Activated CD4-positive, alpha-beta T cell treated with anti-CD3 and anti-CD28 coated beads for 24 hours (primary cell): ENCODE measurements at places on chromosomes 13 and 19.
A peak's percentile ranks its signal among the peaks of the same experiment; 100 is the strongest.

DNA sequence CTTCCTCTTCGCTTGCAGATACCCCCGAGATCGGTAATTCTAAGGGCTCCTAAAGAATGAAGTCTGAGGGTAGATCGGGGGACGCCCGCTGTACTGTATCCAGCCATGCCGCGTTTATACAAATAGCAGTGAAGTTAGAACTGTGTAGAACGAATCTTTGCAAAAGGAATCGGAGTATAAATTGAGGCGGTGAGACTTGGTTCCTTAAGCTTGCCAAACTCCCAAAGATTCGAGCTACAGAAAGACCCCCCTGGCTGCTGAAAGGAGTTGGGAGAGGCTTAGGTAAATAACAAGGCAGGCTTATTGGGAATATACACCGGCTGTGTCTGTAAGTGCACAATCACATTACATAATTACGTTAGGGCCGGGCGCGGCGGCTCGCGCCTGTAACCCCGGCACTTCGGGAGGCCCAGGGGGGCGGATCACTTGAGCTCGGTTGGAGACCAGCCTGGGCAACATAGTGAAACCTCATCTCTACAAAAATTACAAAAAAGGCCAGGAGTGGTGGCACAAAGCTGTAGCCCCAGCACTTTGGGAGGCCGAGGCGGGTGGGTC is 12.2 kb downstream of the TMEM160 start:
- no peak for DNase-seq

- peak; percentile 62 for DNase-seq
These were observed 11.5 kb downstream of the APLP1 start for GRCh38 chr19:35879770-35880317.

GRCh38 chr13:59424661-59425060 is 739.1 kb downstream of the DIAPH3 start:
- no peak for DNase-seq

GRCh38 chr13:37995092-37995491 is 125.5 kb upstream of the TRPC4 start:
- DNase-seq: no peak

GRCh38 chr13:40231751-40232150 is 434.7 kb downstream of the FOXO1 start:
- DNase-seq: no peak

DNA sequence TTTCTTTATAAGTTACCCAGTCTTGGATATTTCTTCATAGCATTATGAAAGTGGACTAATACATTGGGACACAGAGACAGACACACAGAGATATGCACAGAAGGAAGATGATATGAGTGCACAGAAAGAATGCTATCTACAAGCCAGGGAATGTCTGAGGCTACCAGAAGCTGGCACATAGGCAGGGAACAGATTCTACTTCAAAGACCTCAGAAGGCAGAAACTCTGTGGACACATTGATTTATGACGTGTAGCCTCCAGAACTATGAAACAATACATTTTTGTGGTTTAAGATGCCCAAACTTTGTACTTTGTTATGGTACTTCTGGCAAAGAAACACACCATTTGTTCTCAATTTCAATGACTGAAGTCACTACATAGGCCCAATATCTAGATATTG is 556.7 kb downstream of the PCDH9 start:
- no peak for DNase-seq

DNA sequence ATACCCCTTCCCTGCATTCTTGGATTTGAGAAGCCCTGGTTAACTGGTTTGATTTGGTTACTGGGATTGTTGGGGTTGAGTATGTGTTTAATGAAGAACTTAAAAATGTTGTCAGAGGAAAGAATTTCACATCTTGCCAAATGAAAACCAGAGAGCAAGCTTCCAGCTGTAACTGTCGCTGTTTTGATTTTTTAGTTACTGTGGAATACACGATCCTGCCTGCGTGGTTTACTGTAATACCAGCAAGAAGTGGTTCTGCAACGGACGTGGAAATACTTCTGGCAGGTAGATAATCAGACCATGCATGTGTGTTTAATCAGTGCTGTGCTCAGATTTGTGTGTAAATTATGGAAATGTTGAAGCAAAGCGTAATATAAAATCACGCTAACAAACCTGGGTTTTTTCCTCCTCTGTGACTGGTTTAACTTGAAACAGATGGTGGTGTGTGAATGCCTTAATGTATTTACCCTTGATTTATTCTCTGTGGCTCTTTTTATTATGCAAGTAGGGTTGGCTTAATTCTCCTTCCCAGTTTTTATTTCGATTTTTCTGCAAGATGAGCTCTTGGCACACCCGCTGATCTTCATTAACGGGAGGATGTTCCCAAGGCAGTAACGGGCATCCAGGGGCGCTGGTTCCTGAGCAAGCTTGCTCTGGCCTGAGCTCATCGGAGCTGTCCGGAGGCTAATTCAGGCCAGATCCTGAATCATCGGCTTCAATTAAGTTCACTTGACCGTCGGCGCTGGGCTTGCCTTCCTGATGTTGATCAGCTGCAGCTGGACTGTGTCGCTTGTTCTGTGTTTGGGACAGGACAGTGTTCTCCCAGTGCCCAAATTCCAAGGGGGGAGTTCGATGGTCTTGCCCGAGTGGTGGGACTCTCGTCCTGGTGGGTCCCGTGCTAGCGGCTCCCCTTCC is 16.0 kb downstream of the UPF1 start:
- no peak for DNase-seq

DNA sequence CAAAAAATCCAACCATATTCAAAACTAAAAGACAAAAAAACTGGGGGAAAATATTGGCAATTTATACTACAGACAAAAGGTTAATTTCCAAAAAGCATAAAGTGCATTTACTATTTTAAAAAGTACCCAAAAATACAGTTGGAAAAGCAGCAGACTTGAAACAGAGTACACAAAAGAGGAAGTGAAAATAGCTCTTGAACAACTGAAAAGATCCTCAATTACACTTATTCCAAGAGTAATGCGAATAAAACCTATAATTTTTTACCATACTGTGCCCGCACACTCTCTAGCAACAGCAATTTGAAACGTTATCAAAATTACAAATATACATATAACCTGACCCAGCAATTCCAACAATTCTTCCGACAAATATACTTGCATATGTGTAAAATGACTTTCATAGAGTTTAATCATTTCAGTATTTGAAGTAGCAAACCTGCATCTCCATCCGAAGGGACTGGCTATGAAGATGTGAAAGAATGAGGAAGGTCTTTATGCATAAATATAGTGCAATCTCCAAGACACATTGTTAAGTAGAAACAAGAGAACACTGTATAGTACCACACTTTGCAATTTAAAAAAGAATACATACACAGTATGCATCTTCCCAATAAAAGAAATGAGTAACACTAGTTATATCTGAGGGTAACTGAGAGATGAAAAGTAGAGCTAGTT is 25.4 kb downstream of the ALG5 start:
- DNase-seq: no peak

- no peak for DNase-seq
These were observed 270.7 kb upstream of the MIR17HG start for GRCh38 chr13:91076830-91077229.

DNA sequence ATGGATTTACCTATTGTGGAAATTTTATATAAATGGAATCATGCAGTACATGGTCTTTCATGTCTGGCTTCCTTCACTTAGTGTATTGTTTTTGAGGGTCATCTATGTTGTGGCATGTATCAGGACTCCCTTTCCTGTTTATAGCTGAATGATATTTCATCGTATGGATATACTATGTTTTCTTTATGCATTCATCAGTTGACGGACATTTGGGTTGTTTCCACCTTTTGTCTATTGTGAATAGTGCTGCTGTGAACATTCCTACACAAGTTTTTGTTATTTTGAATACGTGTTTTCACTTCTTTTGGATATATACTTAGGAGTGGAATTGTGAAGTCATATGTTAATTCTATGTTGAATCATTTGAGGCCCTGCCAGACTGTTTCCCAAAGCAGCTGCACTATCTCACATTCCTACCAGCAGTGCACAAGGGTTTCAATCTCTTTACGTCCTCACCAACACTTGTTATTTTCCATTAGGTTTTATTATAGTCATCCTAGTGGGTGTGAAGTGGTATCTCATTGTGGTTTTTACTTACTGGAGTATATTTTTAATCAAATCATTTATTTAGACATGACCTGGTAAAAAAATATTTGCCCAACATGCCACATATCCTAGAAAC is 262.7 kb downstream of the DLEU7 start:
- DNase-seq: no peak

DNA sequence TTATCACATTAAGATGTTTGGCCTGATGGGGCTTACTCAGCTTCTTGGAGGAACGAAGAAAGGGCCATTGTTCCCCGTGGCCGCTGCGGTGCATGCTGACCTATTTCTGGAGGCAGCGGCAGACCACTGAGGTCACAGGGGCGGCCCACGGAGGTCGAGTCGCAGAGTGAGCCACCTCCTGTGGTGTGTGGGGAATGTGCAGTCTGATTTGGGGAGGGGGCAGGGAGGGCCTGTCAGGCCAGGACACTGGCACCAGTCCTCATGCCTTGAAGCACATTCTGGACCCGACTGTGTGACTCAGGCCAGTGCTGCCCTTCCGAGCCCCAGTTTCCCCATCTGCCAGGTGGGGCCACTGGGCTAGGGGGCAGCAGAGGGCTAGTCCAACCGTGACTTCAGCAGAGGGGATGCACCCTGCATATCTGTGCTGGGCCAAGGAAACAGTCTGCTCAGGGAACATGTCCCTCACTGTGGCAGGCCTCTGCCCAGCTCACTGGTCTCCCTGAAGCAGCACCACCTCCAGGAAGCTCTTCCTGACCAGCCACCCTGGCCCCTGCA is 6.3 kb downstream of the SLC7A10 start:
- no peak for DNase-seq

DNA sequence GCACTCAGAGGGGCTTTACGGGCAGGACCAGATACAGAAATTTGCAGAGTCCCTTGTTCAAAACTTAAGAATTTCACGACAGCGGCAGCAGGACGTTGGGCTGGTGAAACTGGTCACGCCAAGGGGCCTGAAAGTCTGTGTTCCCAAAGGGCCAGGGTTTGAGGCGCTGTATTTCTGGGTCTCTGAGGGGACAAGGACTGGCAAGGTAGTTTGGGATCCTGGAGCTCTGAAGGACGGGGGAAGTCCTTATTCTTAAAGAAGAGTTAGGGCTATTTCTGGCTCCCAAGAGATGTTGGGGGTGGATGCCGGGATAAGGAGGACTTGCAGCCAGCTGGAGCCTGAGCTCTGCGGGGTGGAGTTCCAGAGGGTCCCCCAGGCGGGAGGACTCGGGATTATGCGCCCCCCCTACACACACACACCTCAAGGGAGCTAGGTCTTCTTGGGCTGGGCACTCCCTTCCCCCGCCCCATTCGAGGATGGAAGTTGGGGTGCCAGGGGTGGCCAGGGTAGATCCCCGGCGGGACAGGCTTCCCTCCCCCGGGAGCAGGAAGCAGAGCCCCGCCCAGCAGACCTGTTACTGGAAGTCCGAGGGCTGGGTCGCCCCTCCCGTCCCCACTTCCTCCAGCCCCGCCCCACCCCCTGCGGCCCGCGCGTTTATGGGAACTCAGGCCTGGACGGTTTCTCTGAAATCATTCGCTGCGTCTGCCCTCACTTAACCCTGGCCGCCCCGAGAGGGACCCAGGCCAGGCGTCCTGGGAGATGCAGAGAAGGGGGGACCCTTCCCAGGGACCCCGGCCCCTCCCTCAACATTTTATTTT is 5.6 kb downstream of the BCL3 start:
- DNase-seq: peak; percentile 49

GRCh38 chr13:43030548-43030947 is 7.2 kb downstream of the DNAJC15 start:
- DNase-seq: no peak
